ENCODE measurements at places on chromosomes 7 and 10. TPM values are rescaled to one million over a fixed set of nuclear protein-coding genes. Genes with fewer than 3 reads are reported as not detected.
A peak's percentile ranks its signal among the peaks of the same experiment; 100 is the strongest.

GRCh38 chr10:96285331-96285752 is 14.0 kb upstream of the BLNK start:
- DNase-seq: no peak

DNA sequence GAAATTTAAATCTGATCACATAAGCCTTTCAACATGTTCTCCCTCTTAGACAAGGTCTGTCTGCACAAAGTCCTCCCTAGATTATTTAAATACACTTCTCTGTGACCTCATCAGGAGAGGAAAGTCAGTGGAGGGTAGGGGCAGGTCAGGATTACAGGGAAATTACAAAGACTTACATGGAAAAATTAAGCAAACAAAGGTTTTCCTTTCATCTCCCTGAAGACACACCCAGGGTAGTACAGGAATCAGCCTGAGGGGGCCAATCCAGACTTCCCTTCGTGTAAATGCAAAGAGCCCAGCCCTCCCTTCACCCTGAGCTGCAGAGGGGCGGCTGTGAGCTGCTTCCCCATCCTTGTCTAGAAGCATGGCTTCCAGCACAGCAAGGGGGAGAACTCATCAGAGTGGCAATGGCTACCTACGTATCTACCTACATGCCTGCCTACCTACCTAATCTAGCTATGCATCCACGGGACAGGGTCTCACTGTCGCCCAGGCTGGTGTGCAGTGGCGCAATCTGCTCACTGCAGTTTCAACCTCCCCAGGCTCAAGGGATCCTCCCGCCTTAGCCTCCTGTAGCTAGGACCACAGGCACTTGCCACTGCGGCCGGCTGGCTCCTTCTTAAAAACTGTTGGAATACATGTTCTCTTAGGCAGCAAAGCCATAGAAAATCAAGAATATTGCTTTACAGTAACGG is 33.2 kb downstream of the PITRM1 start:
- no peak for DNase-seq

GRCh38 chr7:111232249-111233084 is 141.5 kb downstream of the LRRN3 start:
- DNase-seq: peak; percentile 24

DNA sequence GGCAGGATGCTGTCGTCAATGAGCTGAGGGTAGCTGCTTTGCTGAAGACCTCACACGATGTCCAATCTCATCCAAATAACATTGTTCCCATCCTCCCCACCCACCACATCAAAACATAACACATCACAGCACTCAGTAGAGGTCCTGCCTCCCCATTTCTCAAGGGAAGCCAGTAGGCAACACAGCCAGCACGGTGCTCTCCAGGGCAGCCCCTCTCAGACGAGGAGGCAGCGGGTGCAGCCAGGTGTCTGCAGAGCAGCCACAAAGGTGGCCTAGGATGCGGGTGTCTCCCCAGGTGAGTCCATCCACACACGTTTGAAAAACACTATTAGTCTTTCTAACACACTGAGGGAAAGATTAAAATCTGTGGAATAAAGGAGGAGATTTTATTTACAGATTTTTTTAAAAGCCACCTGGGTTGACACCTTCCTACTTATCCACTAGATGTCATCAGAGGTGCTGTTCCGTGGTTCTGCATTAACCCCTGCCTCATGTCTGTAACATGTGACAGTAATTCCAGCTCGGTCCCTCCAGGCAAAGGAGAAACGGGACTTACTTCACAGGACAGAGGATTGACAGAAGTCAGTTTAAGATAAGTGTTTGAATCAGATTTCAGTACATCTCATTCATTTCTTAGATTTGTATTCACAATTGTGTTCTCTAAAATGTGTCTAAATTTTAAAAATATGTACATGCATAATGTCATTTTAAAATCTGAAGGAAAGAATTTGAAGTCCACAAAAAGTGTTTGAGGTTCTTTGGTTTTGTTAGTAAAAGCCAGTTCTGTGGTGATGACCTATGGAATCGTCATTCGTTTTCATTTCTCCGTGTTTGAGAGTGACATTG is 68.0 kb downstream of the LANCL2 start:
- DNase-seq: peak; percentile 58

DNA sequence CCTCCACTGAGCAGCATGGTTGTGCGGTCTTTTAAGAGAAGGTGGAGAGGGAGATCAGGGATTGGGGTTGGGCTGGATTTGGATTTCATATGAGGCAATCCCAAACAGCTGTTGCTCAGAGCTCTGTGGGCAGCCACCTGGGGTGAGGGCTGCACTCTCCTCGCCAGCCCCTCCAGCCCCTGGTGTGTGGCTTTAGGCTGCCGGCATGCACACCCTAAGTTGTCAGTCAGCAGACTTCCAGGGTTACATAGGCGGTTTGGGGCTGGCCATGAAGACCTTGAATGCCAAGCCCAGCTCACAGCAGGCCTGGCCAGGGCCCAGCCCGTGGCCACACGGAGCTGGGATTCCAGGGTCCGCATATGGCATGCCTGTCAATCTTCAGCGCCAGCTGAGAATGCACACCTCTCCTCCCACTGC is 54.8 kb downstream of the ZMIZ1 start:
- no peak for DNase-seq

GRCh38 chr10:73857446-73857845 is 16.9 kb downstream of the CAMK2G start:
- peak; percentile 36 for DNase-seq

DNA sequence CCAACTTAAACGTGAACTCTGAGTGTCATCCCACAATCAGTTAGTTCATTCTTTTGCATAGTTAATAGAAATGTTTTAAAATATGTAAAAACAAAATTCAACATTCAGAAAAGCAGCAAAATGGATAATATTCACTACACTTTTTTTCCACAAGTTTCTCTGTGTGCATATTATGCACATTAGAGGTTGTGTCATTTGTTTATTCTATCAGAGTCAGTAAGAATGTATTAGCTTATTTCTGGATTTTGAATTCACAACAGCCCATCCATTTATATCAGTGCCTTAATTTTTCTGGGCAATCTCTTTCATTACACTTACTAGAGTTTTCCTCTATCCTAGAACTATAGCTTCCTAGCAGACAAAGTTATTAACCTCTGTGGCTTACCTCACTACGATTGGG is 432.7 kb upstream of the SEMA3A start:
- DNase-seq: no peak

GRCh38 chr10:50289196-50289595 is 37.9 kb upstream of the ASAH2 start:
- no peak for DNase-seq

GRCh38 chr7:106287786-106288185 is 3.0 kb upstream of the NAMPT start:
- DNase-seq: no peak

GRCh38 chr7:102125127-102125596 is 161.5 kb upstream of the SH2B2 start:
- DNase-seq: peak; percentile 97

The SPDYE5 gene
- not detected for total RNA-seq

The CNPY1 gene
- total RNA-seq: not detected

The SEC61A2 gene
- 16.0 TPM for total RNA-seq

The TCAF2 gene
- total RNA-seq: 0.64 TPM

The AOAH gene
- total RNA-seq: not detected

The ELN gene
- total RNA-seq: 0.64 TPM
